ENCODE measurements at places on chromosomes 5 and 9. TPM values are rescaled to one million over a fixed set of nuclear protein-coding genes. Genes with fewer than 3 reads are reported as not detected.

- no peak for DNase-seq
Measured at GRCh38 chr9:130368631-130369103, 76.1 kb upstream of the ASS1 start.

The TCF7 gene
- 1.5 TPM for total RNA-seq

The PCDHB5 gene
- total RNA-seq: 6.1 TPM

GRCh38 chr5:16841416-16841815 lies 94.7 kb downstream of the MYO10 start:
- DNase-seq: no peak

The RANBP3L gene
- 16.9 TPM for total RNA-seq

GRCh38 chr9:109422641-109423040 lies 75.5 kb downstream of the PTPN3 start:
- DNase-seq: no peak

The CKMT2 gene
- total RNA-seq: 2.9 TPM

The POU5F2 gene
- total RNA-seq: 6.1 TPM

DNA sequence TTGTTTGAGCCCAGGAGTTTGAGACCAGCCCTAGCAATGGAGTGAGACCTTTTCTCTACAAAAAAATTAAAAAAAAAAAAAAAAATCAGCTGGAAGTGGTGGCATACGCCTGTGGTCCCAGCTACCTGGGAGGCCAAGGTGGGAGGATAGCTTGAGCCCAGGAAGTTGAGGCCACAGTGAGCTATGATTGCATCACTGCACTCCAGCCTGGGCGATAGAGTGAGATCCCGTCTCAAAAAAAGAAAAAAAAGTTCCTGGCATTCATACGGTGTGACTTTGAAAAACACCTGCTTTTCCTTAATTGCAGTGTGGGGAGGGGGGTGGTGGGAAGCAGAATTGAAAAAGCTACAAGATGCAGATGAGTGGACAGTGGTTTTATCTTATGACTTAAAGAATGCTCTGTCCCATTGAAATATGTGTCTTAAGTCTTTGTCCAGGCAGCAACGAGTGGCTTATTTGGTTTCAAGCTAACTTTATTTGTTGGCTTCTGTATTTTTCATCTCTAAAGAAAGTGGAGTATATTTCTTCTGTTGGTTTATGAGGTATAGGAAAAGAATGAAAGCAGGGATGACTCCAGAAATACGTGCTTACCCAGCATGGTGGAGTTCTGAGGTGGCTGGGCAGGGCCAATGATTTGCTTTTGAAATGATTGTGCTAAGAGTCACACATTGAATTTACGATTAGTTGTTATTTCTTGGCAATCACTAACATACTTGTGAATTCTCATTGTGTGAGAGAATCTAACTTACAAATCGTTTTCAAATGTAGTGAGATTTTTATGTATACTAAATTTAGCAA lies 27.8 kb downstream of the ROPN1L start:
- no peak for DNase-seq

Data from sigmoid colon (tissue), 7 donors.